ENCODE measurements at places on chromosomes 13 and 19.

DNA sequence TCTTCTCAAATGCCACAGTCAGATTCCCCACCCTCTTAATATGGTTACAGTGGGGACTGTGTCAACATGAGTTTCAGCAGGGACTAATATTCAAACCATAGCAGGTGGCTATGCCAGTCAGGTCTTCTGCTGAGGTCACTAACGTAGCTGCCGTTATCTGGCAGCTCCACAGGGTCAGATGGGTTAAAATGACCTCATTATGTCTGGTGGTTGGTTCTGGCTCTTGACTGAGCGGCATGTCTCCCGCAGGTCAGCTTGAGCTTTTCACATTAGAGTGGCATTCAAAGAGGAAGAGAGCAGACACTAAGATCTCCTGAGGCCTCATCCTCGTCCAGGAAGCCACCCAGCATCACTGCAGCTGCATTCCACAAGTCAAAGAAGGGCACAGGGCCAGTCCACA, 21.4 kb upstream of the IPO5 start:
- DNase-seq = no peak

DNA sequence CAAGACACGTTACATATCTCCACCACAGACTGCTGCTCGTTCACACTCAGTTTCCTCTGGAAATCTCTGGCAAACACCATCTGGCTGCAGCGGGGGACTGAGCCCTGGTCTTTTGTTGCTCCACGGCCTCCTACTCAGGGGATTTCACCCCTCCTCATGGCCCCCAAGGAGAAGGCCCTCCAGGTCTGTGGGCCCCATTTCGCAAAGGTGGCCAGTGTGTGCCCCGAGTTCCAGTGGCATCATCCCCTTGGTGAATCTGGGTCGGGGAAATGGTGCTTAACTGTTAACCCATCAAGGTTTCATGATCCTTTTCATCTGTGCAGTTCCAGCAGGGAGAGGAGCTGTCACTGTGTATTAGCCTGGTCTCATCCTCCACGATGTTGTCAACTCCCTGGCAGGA, 235.4 kb upstream of the MAB21L1 start:
- DNase-seq = no peak

DNA sequence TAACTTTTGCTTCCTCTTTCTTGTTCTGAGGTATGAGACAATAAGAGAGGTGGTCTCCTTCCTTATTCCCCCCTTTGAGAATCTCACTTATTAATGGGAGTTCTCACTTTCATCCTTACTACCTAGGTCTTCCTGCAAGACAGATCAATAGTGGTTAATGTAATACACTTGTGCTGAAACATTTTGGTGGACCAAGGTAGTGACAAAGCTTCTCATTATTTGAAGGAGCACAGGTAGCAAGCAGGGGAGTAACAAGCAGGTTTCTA, 17.9 kb downstream of the ZNF700 start:
- DNase-seq = no peak

DNA sequence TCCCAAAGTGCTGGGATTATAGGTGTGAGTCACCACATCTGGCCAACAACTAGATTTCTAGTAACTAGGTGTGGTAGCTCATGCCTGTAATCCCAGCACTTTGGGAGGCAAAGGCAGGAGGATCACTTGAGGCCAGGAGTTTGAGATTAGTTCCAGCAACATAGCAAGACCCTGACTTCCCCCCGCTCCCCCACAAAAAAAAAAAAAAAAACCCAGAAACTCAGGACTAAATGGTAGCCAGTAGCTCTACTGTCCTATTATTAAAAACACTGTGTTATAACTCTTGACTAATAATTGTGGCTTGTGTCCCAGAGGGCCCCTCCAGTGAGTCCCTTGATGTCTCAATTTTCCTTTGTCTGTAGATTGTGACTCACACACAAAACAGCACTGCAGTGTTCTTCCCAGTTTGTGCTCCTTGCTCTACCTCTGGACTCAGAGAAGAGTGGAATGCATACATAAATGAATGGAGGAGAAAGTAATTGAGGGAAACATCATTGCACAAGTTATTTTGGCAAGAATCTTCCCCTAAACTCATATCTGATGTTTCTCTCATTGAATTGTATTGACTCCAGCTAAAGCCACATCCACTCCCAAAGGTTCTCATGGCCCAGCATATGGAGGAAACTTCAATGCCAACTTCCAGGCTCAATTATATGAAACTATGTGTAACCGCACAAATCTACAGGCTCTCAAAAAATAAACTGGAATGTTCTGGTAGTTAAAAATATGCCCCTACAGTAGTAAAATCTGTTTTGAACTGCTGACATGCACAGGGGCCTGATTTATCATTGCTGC, 8.8 kb downstream of the TPT1 start:
- no peak for DNase-seq

- peak; percentile 36 for DNase-seq
Measured at GRCh38 chr13:30371649-30372265, 50.5 kb upstream of the UBE2L5 start.

- no peak for DNase-seq
Measured at GRCh38 chr13:41916173-41916954, 44.5 kb downstream of the VWA8 start.

DNA sequence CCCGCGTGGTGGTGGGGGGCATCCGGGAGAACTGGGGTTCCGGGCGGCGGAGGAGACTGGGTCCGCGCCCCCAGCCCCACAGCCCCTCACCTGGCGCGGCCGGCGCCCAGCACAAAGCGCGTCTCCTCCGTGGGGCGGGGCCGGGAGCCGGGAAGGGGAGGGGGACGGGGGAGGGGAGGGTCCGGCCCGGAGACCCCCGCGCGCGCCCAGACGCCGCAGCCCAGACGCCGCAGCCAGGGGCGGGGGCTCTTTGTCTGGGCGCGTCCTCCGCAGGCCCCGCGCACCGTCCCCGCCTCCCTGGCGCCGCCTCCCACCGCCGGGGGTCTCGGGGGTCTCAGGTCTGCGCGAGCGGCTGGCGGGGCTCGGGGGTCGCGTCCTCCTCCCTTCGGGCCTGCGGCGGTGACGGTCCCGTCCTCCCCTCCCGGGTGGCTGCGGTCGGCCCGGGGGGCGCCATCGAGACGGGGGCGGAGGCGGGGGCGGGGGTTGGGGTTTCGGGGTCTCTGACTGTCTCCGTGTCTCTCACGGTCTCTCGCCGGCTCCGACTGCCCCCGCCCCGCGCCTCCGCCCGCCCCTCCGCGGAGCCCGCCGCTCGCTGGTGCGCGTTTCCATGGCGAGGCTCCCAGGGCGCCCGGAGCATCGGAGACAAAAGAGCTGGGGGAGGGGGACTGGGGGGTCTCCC, at the start of gene PLPPR3:
Gene PLPPR3 (minus strand): TSS at position 131 of the 679 bp plus-strand sequence. CDS start 396 bp downstream, outside the sequence.
- DNase-seq = no peak

Data from stimulated activated CD4-positive, alpha-beta T cell treated with anti-CD3 and anti-CD28 coated beads, Interleukin-4, amount 100 ng/mL, for 1 hour (primary cell).